Right ventricle myocardium inferior (tissue), 1 donor: ENCODE measurements at places on chromosomes 3 and 15. TPM values are rescaled to one million over a fixed set of nuclear protein-coding genes. Genes with fewer than 3 reads are reported as not detected.

DNASE1L3 gene
- total RNA-seq = 2.1 TPM

DPPA4 gene
- not detected for total RNA-seq

GRCh38 chr3:150497956-150498355 lies 48.3 kb downstream of the SERP1 start:
- no peak for DNase-seq

GRCh38 chr3:152356870-152357276 lies 88.1 kb downstream of the MBNL1 start:
- no peak for DNase-seq

- no peak for DNase-seq
These were observed 9.8 kb upstream of the CNTN3 start for GRCh38 chr3:74624301-74624700.

DNA sequence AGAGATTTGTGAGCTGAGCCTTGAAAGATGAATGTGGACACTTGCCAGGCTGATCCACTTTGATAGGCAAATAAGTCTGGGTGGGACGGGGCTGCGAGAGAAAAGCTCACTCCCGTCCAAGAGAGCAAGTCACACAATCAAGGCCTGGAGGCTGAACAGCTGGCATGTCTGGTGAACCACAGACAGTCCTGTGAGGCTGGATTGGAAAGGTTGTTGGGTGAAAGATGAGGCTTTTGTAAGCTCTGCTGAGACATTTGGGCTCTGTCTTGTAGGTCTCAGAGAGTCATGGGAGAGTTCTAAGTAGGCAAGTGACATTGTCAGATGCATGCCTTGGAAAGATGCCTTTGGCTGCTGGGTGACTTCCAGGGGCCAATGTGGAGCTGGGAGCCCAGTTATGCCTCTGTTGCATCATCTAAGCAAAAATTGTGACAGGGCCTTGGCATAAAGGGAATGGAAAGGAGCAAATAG lies 38.5 kb downstream of the RPLP1 start:
- DNase-seq = peak; percentile 71
